ENCODE measurements at places on chromosomes 3 and 15.

DNA sequence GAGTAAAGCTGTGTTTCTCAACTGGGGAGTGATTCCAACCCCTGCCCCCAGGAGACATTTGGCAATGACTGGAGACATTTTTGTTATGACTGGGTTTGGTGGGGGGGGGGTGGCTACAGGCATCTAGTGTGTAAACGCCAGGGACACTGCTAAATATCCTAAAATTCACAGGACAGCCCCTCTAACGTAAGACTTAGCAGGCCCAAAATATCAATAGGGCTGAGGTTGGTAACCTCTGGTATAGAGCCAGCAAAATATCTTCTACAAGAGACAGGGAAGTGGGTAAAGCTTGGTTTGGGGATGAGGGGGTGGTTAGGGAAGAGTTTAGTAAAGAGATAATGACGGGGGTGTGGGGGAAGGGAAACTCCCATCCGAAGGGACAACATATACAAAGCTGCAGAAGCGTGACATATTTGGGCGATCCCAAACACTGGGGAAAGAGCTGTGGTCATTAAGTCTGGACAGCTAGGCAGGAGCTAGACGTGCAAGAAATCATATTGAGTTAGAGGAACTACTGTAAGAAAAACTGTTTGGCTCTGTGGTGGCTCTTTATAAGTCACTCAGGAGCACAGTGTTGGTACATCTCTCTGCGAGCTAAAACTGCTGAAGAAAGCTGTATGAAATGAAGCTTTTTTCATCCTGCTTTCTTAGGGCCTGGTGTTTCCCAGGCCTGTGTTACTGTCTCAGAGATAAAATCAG lies 697 bp upstream of the TRIM69 start:
- no peak for DNase-seq

DNA sequence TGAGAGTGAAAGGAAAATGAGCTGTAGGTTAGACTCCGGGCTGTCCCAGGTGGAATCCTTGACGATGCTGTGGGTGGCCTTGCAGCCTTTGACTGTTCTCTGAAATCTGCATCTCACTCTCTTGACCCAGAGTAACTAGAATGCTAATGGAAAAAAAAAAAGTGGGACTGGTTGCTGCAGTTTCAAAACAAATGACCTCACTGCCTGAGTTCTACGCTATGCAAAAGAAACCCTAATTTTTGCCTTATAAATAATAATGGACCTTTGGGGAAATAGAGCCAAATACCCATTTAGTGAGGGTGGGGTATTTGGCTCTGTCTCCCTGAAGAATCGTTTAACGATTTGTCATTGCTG lies 309.7 kb upstream of the C2CD4B start:
- DNase-seq: no peak

DNA sequence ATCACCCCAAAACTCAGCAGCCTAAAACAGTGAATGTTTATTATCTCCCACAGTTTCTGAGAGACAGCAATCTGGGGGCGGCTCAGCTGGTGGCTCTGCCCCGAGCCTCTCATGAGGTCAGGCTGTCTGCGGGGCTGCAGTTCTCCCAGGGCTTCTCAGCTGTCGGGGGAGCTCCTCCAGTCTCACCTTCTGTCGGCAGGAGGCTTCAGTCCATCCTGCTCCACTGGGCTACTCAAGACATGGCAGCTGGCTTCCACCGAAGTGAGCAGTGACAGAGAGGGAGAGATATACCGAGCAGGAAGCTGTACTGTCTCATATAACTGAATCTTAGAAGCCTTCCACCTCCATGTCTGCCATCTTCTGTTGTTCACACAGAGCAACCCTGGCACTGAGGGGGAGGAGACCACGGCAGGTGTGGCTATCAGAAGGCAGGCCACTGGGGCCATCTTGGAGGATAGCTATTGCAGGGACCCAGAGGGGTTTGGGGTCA lies 72.8 kb upstream of the ITGA11 start:
- no peak for DNase-seq

- DNase-seq: no peak
These were observed 161.0 kb downstream of the PLD1 start for GRCh38 chr3:171649267-171649666.

DNA sequence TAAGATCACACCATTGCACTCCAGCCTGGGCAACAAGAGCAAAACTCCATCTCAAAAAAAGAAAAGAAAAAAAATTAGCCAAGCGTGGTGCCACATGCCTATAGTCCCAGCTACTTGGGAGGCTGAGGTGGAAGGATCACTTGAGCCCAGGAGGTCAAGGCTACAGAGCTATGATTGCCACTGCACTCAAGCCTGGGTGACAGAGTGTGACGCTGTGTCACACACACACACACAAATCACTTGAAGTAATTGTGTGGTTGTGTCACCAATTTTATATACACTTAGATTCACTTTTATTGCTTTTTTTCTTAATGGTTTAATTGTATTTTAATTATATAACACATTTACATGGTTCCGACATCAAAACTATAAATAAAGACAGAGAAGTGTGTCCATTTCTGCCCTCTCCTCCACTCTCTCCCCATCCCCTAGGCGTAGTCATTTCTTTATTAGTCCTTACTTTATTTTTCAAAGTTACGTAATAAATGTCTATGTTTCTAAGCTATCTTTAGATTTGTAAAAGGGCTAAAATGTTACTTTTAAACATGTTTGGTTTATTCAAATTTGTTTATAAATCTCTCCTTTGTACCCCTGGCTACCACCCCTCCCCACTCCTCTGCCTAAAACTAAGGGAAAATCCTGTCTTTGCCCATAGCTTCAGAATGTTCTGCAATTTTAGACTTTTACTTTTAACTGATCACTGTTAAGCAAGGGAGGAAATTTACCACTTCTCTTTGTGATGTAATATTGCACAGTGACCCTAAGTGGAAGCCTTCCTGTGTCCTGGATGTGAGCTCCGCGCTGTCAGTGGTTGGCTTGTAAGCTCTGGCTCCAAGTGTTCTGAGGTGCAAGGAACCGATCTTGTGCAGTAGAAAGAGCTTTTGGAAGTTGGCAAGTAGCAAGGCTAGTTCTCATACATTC lies 10.8 kb upstream of the VILL start:
- DNase-seq: no peak

GRCh38 chr15:89333959-89334509 lies 590 bp downstream of the POLG start:
- no peak for DNase-seq

DNA sequence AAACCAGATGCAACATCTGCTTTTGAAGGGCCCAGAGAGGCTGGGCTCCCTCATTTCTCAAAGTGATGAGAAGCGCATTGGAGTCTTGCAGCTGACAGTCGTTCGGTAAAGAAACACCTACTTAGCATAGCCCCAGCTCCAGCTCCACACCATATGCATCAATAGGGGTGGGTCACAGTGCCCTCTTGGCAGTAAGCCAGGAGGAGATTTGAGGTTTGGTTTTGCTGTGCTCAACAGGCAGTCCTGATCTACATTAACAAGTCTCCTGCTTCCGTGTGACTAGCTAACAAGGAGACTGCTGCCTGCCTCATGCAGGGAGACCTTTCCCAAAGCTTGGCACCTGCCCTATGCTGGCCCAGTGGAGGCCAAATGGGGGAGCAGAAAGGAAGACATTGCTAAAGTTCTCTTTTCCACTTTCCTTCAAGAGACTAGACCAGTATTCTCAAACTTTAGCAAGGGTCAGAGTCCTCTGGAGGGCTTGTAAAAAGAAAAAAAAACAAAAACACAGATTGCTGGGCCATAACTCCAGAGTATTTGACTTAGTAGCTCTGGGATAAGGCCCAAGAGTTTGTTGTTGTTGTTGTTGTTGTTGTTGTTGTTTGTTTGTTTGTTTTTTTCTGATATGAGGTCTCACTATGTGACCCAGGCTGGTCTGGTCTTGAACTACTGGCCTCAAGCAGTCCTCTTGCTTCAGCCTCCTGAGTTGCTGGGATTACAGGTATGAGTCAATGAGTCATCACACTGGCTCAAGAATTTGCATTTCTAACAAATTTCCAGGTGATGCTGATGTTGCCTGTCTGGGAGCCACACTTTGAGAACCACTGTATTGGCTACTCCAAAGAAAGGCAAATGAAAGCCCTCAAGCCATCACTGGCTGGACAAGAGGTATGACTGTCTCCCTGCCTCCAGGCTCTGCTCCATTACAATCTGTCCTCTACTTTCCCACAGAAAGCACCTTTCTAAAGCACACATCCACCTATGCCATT lies 294.9 kb downstream of the RORA start:
- peak; percentile 7 for DNase-seq

DNA sequence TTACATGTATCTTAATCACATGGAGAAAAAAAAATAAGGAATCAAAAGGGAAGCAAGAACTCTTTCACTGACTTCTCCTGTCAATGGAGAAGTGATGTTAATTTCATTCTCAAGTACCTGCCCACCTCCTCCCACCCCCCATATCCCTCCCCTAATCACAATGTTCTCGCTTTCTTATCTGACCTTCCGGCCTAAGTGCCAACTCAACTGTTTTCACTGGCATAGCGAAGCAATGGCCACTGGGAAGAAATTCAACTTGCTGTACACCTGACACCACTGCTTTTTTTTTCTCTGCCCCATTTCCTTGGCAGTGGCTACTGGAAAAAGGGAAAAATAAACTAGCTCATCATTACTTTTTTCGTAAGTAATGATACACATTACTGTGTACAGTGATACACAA lies 3.8 kb downstream of the SGO1 start:
- no peak for DNase-seq

DNA sequence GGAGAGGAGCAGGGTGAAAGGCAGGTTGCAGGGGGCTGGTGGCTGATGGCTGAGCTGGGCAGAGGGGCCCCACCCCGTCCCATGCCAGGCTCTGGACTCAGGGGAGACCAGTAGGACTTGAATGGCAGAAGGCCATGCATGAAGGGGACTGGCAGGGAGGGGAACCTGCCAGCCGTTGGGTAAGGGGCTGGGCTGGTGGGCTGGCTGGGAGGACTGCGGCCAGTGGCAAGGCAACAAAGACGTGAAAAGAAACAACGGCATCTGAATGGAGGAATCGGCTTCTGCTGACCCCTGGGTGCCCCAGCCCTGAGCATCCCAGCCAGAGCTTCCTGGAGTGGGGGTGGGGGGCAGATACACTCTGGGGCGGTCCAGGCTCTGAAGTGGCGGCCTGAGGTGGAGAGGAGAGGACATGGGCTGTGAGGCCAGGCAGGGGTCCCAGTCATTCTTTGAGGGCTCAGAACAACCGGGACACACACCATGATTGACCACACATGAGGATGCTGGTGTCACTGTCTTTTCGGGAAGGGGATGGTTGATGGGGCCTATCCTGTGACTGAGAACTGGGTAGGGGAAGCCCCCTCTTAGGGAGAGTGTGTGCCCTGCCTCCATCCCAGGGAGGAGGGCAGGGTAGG lies 11.7 kb downstream of the GLYCTK start:
- DNase-seq: no peak
